ENCODE measurements at places on chromosomes 7 and 10. TPM values are rescaled to one million over a fixed set of nuclear protein-coding genes. Genes with fewer than 3 reads are reported as not detected.

DGKI gene
- 19.4 TPM for total RNA-seq

GNGT1 gene
- total RNA-seq, result not detected

NUDT13 gene
- total RNA-seq, result 3.3 TPM

PHKG1 gene
- total RNA-seq, result not detected

FAM131B gene
- total RNA-seq, result 111 TPM

CHAT gene
- total RNA-seq, result 15.4 TPM

GRID1 gene
- 8.0 TPM for total RNA-seq

DNA sequence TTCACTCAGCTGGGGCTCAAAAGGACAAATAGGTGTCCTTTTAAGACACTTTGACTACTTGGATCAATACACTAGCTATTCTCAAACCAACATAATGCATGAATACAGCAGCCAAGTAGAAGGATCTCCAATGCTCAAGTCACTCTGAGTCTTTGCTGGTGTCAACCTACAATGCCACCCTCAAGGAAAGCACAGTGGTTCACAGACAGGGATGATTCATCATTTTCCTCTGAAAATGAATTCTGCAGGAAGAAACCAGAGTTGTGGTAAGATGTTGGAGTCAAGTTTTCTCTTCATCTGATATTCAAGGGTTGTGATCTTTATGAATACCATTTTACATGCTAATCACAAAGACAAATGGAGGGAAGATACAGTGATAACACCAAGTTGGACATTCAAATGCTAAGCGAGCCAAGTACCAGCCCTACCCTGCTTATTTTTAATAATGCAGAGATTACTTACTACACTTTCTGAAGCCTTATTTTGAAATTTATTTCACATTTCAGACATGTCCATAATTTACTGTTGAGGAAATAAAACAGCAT, 143.1 kb upstream of the FGFR2 start:
- no peak overlapping the region for H3K4me3 ChIP-seq
- H3K27me3 ChIP-seq, result no peaks in the 10 kb centered on the region
- no peaks in the 10 kb centered on the region for H3K4me1 ChIP-seq
- H3K36me3 ChIP-seq, result no peaks in the 10 kb centered on the region
- no peak overlapping the region for H3K27ac ChIP-seq

- peak overlapping the region; percentile 94 for H3K27ac ChIP-seq
- no peak for DNase-seq
- peak overlapping the region; percentile 99 for H3K4me3 ChIP-seq
- peaks cover 30% of the 10 kb centered on the region for H3K36me3 ChIP-seq
Measured at GRCh38 chr7:5528815-5529442, 105.3 kb upstream of the TNRC18 start.

DNA sequence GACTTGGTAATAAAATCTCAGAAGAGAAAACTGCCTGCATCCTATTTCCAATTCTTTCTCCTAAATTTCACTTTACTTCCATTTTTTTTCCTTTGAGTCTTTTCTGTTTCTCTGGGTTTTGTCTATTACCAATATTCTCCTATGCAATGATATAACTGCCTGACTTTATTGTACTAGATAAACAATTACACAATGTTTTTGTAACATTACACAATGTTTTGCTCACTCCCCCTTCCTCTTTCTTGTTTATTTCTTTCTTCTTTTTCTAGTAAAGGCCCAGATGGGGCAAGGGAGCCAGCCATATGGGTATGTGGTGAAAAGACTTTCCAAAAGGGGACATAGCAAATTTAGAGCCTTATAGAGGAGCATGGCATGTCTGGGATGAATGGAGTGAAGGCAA, 278.7 kb upstream of the PHYHIPL start:
- H3K36me3 ChIP-seq, result peaks cover 6% of the 10 kb centered on the region
- no peaks in the 10 kb centered on the region for H3K4me1 ChIP-seq

DNA sequence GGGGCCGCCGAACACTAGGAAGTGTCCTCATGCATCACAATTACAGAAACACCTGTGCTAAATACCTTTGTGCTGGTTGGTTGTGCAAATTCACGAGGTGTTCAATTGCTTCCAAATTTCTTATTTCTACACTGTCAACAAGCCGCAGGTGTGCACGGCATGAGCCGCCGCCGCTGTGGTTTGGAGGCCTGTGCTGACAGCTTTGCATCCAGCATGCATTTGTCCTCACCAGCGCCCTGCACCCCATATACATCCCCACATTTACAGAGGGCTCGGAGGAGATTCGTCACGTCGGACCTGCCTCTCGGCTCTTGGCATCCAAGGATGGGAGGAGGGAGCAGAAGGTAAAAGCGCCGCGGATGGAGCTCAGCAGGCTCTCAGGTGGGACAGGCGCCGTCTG, 305.3 kb upstream of the MKI67 start:
- H3K27me3 ChIP-seq, result peaks cover 3% of the 10 kb centered on the region
- no peak overlapping the region for H3K27ac ChIP-seq
- no peaks in the 10 kb centered on the region for H3K4me1 ChIP-seq
- no peaks in the 10 kb centered on the region for H3K36me3 ChIP-seq

- H3K4me1 ChIP-seq, result peaks cover 11% of the 10 kb centered on the region
- no peak for DNase-seq
- H3K27ac ChIP-seq, result no peak overlapping the region
- H3K27me3 ChIP-seq, result peaks cover 3% of the 10 kb centered on the region
- H3K4me3 ChIP-seq, result no peak overlapping the region
- no peaks in the 10 kb centered on the region for H3K36me3 ChIP-seq
Measured at GRCh38 chr7:7682861-7683260, 35.5 kb downstream of the RPA3 start.

DNA sequence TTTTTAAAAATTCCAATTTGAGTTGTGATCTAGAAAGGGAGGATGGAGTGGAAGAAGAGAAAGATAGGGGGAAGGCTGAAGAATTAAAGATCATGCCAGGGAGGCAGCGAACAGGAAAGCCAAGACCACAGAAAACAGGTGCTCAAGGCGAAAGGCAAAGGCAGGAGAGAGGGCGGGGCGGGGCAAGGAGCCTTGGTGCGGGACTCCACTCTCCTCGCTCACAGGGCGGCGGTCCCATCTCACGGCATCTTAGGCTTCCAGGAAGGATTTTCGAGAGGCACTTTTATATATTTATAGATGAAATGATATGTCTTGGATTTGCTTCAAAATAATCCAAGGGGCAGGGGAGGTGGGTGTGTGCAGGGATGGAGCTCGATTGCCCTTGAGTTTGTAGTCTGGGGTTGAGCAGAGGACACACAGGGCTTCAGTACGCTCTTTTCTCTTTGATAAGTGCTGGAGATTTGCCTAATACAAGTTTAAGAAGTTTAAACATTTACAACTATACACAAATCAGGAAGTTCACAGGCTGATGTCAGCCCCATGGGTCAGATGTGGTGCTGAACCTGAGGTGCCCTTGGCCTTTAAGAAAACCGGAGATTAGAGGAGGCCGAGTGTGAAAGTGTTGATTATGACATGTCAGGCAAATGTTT, 161.1 kb downstream of the PRKAG2 start:
- H3K36me3 ChIP-seq, result no peaks in the 10 kb centered on the region
- peaks cover 3% of the 10 kb centered on the region for H3K4me1 ChIP-seq
- H3K4me3 ChIP-seq, result no peak overlapping the region

DNA sequence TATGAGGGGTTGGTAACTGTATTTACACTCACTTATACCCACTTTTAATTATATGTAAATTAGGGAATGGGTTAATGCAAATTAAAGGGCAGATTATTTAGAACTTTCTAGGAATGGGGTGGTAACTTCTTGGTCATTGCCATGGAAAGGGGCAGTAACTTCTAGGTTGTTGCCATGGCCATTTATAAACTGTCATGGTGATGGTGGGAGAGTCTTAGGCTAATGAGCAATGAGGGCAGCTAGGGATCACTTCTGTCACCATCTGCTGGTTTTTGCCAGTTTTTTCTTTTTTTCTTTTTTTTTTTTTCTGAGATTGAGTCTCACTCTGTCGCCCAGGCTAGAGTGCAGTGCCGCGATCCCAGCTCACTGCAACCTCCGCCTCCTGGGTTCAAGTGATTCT, 33.1 kb downstream of the NAPEPLD start:
- DNase-seq, result no peak
- no peak overlapping the region for H3K4me3 ChIP-seq
- no peaks in the 10 kb centered on the region for H3K36me3 ChIP-seq
- H3K27ac ChIP-seq, result no peak overlapping the region
- peaks cover 2% of the 10 kb centered on the region for H3K4me1 ChIP-seq

- H3K27ac ChIP-seq, result no peak overlapping the region
- no peaks in the 10 kb centered on the region for H3K36me3 ChIP-seq
- H3K27me3 ChIP-seq, result peaks cover 9% of the 10 kb centered on the region
- no peak for DNase-seq
Measured at GRCh38 chr10:15169555-15170401, 1.3 kb upstream of the NMT2 start.

GRCh38 chr7:155965010-155965409, 152.7 kb upstream of the SHH start:
- H3K4me3 ChIP-seq, result no peak overlapping the region
- H3K4me1 ChIP-seq, result no peaks in the 10 kb centered on the region
- no peak for DNase-seq
- H3K36me3 ChIP-seq, result no peaks in the 10 kb centered on the region
- H3K27ac ChIP-seq, result no peak overlapping the region
- H3K27me3 ChIP-seq, result no peaks in the 10 kb centered on the region

GRCh38 chr7:120504386-120504785, 231.4 kb downstream of the KCND2 start:
- H3K36me3 ChIP-seq, result no peaks in the 10 kb centered on the region
- H3K4me1 ChIP-seq, result no peaks in the 10 kb centered on the region
- no peak for DNase-seq
- H3K27ac ChIP-seq, result no peak overlapping the region
- no peak overlapping the region for H3K4me3 ChIP-seq

DNA sequence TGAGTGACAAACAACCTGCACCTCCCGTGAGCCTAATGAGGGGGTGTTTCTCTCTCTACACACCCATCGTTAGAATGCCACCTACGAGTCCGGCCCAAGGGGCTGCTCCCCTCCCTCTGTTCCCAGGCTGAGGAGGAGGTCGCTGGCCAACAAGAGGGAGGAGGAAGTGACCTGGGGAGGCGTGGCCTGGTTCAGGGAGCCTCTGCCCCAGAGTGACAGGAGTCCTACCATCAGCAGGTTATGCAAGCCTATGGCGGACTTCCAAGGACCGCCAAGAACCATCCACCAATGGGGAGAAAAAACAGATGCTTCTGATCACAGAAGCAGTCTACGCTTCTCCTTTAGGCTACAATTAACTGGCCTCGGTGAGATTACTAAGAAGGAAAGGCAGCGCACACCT, 12.3 kb upstream of the EGFR start:
- H3K36me3 ChIP-seq, result no peaks in the 10 kb centered on the region
- H3K4me3 ChIP-seq, result no peak overlapping the region

GRCh38 chr10:8498881-8499280, 444.4 kb downstream of the GATA3 start:
- no peaks in the 10 kb centered on the region for H3K27me3 ChIP-seq
- H3K4me3 ChIP-seq, result no peak overlapping the region
- peaks cover 4% of the 10 kb centered on the region for H3K4me1 ChIP-seq
- no peaks in the 10 kb centered on the region for H3K36me3 ChIP-seq

DNA sequence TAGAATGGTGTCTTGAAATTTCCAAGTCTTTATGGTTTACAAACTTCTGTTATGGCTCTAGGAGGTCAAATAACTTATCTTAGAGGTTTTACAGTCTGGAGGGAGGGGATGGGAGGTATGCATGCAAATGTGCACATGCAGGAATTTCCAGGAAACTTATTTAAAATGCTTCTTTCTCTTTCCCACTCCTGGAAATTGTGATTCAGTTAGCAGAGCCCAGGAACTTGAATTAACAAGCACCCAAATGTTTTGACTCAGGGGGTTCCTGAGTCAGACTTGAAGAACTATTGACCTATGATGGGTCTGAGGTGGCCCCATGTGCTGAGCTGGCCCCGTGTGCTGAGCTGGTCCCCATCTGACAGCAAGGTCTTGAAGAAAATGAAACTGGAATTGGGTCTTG, 669.4 kb downstream of the INHBA start:
- DNase-seq, result no peak
- no peak overlapping the region for H3K4me3 ChIP-seq
- H3K36me3 ChIP-seq, result no peaks in the 10 kb centered on the region
- no peak overlapping the region for H3K27ac ChIP-seq
- peaks cover 3% of the 10 kb centered on the region for H3K4me1 ChIP-seq

DNA sequence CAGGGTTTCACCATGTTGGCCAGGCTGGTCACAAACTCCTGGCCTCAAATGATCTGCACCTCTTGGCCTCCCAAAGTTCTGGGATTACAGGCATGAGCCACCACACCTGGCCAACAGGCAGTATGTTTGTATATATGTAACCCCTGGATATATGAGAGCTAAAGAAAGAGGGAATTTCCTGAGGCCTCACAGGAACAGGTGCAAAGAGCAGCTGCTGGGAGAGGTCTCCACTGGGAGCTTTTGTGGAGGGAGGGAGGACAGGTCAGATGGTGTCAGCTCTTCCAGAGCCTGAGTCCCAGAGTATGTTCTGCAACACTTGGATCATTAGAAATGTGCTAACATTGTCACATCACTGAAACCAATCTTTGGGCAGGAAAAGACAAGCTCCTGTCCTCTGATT, 110.1 kb upstream of the KIF5B start:
- peaks cover 2% of the 10 kb centered on the region for H3K4me1 ChIP-seq
- no peaks in the 10 kb centered on the region for H3K36me3 ChIP-seq
- no peak overlapping the region for H3K4me3 ChIP-seq
- DNase-seq, result no peak
- H3K27ac ChIP-seq, result no peak overlapping the region
- H3K27me3 ChIP-seq, result peaks cover 3% of the 10 kb centered on the region

All from glutamatergic neuron (in vitro differentiated cells).